ENCODE measurements at places on chromosomes 4 and X.
A peak's percentile ranks its signal among the peaks of the same experiment; 100 is the strongest.

GRCh38 chr4:83917572-83917971, 381.7 kb downstream of the GPAT3 start:
- no peak for DNase-seq

DNA sequence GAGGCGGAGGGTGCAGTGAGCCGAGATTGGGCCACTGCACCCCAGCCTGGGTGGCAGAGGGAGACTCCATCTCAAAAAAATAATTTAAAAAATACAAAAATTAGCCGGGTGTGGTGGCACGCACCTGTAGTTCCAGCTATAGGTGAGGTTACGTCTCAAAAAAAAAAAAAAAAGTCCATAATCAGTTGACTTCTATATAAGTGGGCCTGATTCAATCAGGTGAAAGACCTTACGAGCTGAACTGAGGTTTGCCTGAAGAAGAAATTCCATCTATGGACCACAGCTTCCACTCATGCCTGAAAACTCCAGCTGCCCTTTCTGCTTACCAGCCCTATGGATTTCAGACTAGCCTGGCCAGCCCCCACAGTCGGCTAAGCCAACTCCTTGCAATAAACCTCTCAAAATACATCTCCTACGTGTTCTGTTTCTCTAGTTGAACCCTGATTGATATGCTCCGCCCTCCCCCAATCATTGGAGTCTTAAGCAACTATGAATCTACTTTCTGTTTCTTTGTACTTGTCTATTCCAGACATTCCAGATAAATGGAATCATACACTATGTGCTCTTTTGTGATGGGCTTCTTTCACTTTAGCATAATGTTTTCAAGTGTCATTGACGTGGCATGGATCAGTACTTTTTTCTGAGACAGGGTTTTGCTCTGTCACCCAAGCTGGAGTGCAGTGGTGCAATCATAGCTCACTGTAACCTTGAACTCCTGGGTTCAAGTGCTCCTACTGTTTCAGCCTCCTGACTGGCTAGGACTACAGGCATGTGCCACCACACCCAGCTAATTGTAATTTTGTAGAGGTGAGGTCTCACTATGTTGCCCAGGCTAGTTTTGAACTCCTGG, 36.6 kb downstream of the SAT1 start:
- no peak for DNase-seq

- no peak for DNase-seq
Measured at GRCh38 chr4:158771776-158772175, 3.0 kb downstream of the FNIP2 start.

GRCh38 chrX:132518401-132518800, 29.6 kb upstream of the MBNL3 start:
- no peak for DNase-seq

GRCh38 chr4:85774489-85774888, 299.5 kb downstream of the ARHGAP24 start:
- no peak for DNase-seq

GRCh38 chr4:101103381-101104142, 243.8 kb downstream of the PPP3CA start:
- DNase-seq = peak; percentile 24

DNA sequence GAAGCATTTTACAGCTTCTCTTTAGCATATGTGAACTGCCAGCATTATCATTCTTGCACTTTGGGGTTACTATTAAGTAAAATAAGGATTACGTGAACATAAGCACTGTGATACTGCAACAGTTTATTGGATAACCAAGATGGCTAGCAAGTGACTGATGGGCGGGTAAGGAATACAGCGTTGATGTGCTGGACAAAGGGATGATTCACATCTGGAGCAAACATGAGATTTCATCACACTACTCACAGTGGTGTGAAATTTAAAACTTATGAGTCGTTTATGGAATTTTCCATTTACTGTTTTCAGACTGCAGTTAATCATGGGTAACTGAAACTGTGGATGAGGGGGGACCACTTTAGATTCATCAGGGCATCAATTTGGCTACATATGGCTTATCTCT, 16.0 kb downstream of the NBDY start:
- DNase-seq = no peak

- DNase-seq = no peak
Measured at GRCh38 chr4:91092398-91092980, 965.3 kb downstream of the CCSER1 start.

DNA sequence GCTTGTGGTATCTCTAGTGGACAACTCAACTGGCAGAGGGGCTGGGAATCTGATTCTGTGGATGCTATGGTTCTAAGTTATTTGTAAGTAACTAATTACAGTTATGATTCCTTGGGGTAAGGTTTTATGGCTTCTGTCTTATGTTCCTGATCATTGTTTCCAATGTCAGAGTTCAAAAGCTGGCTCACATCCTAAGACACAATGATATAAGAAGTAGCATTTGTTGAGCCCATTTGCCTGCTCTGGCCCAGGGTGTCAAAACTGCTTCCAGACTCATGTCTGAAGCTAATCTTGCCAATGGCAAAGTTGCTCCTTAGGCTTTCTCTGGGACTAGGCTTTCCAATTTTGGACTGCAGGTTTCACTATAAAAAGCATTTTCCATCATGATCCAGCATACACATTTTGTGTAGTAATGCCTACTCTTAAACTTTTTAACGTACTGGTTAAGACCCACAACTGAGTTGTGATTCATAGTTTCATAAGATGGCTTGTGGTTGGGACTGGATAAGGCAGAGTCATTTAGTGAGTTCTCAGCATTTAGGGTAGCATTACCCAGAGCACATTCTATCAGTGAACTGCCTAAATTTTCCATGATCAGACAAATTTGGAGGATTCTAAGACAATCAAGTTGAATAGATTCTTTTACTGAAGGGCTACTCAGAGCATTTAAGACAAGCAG, 50.0 kb downstream of the CCNI start:
- no peak for DNase-seq

- DNase-seq = no peak
Measured at GRCh38 chr4:105555409-105555808, 3.0 kb downstream of the ARHGEF38 start.

DNA sequence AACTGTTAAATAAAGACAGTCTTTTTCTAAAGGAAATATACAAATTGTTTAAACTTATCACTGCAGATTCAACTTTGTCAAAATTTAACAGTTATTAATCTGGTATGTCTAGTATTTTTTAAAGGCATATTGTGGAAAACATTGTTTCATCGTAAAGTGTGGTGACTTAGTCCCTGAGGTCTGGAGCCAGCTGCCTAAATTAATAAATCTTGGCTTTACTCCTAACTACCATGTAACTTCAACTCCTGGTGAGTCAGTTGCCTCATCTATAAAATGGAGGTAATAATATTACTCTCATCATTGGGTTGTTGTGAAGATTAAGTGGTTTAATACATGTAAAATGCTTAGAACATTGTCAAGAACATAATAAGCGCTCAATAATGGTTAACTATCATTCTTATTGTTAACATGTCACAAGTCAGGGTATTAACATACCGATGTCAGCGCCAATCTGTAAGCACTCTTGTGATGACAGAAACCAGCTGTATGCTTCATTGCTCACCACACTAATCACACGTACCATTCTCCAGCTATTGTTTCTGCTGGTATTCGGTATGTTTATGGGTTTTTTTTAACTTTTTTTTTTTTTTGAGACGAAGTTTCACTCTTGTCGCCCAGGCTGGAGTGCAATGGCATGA, 14.1 kb upstream of the SMIM43 start:
- no peak for DNase-seq

DNA sequence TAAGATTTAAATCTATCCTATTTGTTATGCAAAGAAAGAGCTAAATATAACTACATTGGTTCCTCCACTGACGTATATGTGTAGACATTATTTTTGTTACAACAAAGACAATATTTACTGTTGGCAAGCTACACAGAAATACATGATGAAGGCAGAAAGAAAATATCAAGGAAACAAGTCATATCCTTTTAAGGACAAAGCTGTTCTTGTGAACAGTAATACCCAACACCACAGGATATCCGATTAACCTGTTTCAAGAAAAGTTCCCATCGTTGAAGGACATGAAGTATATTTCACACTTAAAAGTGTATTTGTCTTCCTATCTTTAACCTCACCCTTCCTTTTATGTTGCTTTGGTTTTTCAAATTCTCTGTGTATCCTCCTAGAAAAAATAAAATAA, 235.8 kb upstream of the AADAT start:
- no peak for DNase-seq

GRCh38 chrX:15384304-15384703, at the start of gene VEGFD:
Gene VEGFD (minus strand): TSS chrX:15384413. CDS start chrX:15383946, 467 bp downstream.
- no peak for DNase-seq

GRCh38 chrX:69506617-69507499, 2.7 kb downstream of the NALF2 start:
- DNase-seq = peak; percentile 39

GRCh38 chrX:129593137-129593536, 53.1 kb downstream of the OCRL start:
- DNase-seq = no peak

DNA sequence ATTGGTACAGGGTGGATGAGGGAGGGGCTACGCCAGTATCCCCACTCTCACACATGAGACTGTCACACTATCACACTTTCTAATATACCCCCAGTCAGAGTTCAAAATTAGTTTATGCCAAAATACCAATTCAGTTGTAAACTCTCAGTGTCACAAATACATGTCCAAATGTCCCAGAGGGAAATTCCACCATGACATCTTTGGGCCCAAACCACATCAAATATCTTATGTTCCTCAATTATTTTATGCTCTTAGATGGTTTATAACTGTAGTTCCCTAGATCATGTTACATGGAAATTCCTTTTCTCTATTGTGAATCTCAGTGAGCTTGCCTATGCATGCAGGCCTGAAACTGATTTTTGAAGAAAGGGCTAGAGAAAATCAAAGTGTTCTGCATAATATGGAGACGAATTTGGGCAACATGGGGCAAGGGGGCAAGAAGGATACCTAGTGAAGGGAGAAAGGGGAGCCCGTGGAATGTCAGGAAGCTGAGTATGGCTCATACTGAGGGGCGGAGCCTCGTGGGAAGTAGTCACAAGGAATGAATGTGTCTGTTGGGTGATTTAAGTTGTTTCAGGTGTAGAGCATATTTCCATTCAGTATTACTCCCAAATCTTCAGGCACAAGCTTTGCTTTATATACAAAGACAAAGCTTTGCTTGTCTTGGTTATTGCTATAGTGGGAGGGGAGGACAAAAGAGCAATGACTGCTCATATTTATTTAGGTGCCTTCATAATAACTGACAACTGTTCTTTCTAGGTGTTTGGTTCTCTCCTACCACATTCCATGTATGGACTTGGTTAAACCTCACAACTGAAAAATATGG, 40.8 kb downstream of the CLNK start:
- DNase-seq = no peak

- no peak for DNase-seq
Measured at GRCh38 chr4:26076896-26077295, 162.9 kb downstream of the SMIM20 start.

DNA sequence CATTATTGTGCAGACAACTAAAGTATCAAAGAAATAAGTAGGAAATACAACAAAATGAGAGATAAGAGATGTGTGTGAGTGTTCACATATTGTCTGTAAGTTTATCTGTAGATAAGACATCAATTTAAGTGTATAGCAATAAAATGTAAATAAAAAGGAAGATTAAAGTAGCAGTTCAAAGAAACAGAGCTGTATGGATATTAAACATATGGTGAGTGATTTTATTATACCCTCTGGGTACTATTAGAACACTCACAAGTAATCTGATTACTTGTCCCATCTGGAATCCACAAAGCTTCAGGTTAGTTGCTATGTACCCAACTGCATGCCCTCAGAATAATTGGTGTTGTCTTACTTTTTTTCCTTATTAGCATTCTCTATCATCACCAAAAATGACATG, 747.9 kb upstream of the ADGRL3 start:
- DNase-seq = no peak

GRCh38 chr4:88159229-88159725, 838 bp upstream of the ABCG2 start:
- DNase-seq = no peak

All from spinal cord (tissue), 10 donors.